Activated CD4-positive, alpha-beta T cell treated with anti-CD3 and anti-CD28 coated beads, Interleukin-2, amount 50 U/mL, for 24 hours (primary cell): ENCODE measurements at places on chromosomes 3 and 15.

GRCh38 chr3:142118911-142119310 is 30.4 kb downstream of the TFDP2 start:
- DNase-seq = no peak

DNA sequence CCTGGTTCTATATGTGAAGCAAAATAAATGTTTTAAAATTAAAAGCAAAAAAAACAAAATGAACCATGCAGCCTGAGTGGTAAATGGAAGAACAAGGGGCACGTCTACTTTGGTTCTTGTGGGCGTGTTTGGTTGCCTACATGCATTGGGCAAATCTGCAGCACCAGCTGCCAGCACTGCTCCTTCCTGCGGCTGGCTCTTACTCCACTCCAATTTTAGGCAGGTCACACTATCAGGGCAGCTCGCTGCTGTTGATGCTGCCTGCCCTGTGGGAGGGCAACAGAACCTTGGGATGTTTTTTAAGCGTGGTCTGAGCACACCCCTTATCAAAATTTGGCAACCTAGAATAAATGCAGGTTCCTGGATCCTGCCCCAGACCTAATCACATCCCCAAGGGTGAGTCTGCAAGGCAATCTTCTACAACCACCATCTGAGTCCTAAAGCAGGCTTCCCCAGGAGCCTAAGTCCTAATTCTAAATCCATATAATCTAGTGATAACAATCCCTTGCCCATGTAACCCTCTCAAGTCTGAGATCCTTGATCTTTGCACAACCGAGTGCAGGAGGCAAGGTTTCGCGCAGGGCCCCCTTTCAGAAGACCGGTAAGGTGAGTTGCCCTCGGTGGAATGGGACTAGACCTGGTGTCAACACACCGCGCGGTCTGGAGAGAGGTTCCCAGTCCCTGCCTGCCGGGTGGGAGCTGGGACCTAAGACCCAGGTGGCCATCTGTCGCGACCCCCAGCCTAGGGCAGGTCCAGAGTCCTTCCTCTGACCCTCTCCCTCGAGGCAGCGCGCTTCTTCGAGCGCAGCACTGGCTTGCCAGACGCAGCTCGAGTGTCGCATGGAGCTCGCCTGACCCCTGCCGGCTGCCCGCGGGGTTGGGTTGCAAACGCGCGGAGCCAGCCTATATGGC is 15.9 kb downstream of the IVD start:
- peak; percentile 69 for DNase-seq

- DNase-seq = no peak
These were observed 41.5 kb downstream of the ADGRG7 start for GRCh38 chr3:100650651-100651619.

DNA sequence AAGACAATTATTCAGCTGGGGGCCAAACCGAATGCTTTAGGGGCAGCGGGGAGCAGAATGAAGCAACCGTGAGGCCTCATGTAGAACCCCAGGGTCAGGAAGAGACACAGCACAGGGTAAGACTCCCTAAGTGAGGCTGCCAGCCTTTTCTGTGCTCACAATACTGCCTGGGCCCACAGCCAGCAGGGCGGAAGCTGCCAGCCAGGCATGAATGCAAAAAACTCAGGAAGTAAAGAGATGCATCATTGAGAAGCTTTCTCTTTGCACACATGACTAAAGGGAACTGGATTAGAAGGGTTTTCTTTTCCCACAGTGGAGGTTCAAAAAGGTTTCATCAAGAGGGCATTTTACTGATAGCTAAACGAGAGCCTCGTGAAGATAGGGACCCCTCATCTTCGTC is 33.3 kb downstream of the CA12 start:
- no peak for DNase-seq

- no peak for DNase-seq
These were observed 14.0 kb upstream of the SLC25A26 start for GRCh38 chr3:66206806-66207205.

DNA sequence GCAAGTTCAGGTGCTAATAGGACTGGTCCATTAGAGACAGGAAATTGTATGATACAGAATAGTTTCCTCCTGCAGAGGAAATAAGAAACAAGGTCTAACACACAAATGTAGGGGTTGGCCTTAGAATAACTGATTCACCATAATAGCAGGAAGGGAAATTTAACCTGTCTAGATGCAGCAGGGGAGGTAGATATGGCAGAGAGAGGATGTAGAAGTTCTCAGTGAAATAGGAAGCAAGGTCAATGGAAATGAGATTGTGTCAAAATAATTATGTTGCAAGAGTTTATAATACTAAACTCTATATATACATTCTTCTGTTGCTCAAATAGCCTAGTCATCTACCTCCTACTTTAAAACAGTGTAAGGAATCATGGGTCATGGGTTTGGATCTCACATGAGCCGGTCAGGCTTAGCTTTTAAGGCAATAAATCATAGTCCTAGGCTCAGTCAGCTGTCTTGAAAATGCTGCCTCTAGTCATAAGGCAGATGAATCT is 17.0 kb downstream of the BCL2A1 start:
- no peak for DNase-seq

DNA sequence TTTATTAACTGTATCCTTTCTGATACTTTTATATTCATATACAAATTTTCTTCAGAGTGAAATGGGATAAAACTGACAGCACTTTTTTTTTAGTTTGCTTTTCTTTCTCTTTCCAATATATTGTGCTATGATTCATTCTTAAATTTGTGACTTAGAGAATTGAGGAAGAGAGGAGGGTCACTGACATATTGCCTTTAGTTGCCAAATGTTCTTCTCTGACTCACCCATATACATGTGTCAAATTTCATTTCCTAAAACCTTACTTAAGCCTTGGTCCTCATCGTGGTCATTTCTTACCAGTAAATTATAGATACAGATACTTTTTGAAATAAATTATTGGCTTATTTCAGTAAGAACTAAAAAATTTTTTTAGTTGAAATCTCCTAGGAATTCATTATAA is 53.9 kb downstream of the CLASP2 start:
- no peak for DNase-seq

DNA sequence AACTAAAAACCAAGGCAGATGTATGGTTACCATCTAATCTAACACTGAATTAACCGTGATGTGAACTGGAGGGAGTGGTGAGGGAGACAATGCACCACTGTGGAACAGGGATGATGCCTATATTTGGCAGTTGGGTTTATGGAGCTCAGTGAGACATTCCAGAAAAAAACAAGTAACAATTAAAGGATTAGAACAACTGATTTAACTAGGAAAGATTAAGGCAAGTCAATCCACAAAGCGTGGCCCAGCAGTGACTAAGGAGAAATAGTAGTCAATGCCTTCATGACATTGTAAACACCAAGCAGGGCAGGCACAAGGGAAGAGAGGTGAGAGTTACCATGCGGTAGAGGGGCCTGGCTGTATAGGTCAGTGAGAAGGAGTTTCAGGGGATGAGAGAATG is 38.1 kb downstream of the CHAC1 start:
- DNase-seq = no peak

- DNase-seq = no peak
These were observed 61.5 kb upstream of the GALNT15 start for GRCh38 chr3:16112910-16113504.

DNA sequence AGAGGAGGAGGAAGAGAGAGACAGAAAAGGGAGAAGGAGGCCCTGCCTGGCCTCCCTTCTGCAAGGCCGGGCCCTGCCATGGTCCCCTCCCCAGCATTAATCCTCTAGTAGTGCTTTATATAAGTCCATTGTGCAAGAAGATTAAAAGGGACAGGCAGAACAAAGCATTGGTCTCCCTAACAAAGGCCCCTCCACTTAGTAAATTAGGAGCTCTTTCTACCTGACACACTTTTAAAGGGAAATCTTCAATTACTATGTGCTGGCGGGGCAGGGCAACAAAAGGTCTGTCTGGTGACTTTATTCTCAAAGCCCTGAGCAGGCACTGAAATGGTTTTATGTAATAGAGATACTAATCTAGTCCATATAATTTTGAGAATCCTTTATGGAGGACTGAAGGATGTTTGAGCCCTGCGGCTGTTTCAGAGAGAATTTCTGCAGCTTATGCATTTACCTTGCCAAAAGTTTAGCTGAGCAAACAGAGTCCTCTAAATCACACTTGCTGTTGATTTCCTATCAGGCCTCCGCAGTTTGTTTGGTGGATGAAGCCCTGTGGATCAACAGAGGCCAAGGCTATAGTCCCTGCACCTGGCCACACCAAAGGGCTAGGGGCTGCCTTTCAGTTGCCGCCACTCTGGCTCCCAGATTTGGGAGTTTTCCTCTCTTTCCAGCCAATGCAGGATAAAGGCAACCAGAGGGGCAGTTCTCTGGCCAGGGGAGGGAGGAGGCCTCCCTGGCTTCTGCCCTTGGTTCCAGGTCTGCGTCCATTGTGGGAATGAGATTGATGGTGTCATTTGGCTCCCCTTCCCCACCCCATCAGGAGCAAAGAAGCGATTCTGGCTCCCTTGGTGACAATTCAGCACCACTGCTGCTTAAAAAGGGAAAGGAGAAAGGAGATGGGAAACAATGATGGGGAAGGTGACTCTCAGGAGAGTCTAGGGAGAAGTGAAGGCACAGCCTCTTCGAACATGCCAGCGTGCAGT is 148.0 kb downstream of the MEGF11 start:
- no peak for DNase-seq

- DNase-seq = no peak
These were observed 6.1 kb upstream of the IMPDH2 start for GRCh38 chr3:49035281-49035680.

DNA sequence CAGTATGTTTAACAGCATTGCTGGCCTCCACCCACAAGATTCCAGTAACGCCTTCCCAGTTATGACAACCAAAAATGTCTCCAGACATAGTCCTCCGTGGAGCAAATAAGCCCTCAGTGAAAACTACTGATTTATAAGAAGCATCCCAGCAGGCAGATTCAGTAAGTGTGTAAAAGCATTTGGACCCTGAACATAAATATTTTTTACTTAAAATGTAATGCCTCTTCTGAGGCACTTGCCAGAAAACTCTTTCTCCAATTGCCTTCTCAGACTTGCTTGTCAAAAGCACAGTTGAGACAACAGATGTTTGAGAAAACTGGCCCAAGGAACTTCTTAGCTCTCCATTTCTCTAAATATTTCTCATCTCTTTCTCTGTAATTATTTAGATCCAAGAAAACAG is 31.8 kb upstream of the DCLK3 start:
- DNase-seq = no peak

DNA sequence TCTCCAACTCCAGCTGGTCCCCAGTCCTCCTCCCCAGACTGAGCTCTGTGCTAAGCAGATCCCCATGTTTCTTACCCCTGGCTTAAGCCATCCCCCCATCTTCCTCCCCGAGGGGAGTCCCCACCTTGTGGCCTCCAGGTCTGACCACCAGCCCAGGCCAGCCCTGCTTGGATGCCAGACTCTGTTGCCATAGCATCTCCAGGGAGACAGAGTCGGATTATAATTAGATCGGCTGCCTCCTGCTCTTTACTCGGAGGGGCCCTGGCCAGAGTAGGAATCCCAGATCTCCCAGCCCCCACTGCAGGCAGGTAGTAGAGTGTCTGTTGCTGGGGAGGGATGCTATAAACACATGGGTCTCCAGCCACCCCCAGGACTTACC is 2.4 kb downstream of the KLHDC8B start:
- DNase-seq = no peak
